Adrenal gland (tissue), 19 donors: ENCODE measurements at places on chromosomes 11 and 22. TPM values are rescaled to one million over a fixed set of nuclear protein-coding genes. Genes with fewer than 3 reads are reported as not detected.

DNA sequence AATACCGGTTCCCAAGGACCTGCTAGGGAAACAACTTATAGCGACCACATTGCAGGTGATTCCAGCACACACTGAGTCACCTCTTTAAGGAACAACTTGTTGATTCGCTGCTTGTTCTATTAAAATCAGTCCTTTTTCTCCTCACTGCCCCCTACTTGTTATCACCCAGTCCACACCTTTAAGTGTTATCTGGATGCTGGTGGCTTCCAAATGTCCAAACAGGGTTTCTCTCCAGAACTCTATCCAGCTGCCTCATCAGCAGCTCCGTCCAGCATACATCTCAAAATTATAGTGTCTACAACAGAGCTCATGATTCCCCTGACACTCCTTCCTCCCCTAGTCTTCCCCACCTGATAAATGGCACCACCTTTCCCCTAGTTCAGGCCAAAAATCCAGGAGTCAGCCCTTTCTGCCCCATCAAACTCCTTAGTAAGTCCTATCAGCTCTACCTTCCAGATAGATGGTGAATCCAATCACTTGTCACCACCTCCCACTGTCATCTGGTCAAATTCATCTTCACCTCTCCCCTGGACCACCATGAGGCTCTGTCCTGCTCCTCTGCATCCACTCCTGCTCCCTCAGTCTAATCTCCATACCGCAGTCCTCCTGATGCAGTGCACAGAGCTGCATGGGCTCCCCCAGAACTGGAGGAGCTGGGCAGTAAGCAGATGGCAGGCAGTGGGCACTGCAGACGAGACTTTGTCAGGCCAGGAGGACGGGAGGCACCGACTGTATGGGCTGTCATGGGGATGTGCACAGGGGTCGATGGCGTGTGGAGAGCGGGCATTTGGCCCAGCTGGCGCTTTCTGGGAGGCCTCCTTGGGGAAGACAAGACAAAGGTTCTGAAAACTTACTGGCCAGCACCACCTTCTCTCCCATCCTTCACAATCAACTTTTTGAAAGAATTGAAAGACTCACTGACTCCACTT lies 19.3 kb downstream of the IL10RA start:
- no peak for DNase-seq
- no peaks in the 10 kb centered on the region for H3K27me3 ChIP-seq
- H3K4me3 ChIP-seq: no peak overlapping the region
- H3K4me1 ChIP-seq: peaks cover 15% of the 10 kb centered on the region
- no peak overlapping the region for H3K27ac ChIP-seq

DNA sequence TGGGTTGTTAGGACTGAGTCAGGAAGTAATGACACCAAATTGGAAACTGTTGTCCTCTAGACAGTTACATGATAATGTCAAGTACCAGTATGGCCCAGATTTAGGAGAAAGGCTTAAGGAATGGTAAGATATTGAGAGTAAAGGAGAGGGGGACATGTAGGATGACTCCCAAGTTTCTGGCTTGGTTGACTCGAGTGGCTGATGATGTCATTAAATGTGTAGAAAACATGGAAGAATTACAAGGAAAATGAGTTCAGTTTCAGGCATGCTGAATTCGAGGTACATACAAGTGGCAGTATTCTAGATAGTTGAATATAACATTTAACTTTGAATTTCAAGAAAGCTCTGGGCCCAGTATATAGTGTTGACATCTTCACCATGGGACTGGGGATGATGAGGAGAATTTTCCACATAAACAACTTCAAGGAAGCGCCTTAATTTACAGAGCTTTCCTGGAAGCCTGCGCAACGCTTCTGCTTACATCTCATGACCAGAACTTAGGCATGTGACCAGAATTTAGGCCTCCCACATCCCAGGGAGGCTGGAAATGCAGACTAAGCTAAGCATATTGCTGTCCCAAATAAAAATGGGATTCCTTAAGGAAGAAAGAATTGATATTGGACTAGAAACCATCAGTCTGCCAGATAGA lies 3.8 kb downstream of the CFAP300 start:
- H3K27ac ChIP-seq: no peak overlapping the region
- DNase-seq: no peak
- no peaks in the 10 kb centered on the region for H3K4me1 ChIP-seq
- no peaks in the 10 kb centered on the region for H3K36me3 ChIP-seq

Gene LRRC4C
- total RNA-seq: 10.6 TPM

DNA sequence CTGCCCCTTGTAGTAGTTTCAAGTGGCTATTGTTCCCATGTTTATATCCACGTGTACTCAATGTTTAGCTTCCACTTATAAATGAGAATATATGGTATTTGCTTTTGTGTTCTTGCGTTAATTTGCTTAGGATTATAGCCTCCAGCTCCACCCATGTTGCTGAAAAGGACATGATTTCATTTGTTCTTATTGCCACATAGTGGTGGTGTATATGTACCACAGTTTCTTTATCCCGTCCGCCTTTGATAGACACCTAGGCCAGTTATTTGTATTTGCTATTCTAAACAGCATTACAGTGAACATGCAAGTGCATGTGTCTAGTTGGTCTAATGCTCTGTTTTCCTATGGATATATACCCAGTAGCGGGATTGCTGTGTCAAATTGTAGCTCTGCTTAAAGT lies 6.8 kb downstream of the OR51B2 start:
- no peaks in the 10 kb centered on the region for H3K4me1 ChIP-seq
- no peak overlapping the region for H3K27ac ChIP-seq

Gene MAPK8IP2
- 26.9 TPM for total RNA-seq

DNA sequence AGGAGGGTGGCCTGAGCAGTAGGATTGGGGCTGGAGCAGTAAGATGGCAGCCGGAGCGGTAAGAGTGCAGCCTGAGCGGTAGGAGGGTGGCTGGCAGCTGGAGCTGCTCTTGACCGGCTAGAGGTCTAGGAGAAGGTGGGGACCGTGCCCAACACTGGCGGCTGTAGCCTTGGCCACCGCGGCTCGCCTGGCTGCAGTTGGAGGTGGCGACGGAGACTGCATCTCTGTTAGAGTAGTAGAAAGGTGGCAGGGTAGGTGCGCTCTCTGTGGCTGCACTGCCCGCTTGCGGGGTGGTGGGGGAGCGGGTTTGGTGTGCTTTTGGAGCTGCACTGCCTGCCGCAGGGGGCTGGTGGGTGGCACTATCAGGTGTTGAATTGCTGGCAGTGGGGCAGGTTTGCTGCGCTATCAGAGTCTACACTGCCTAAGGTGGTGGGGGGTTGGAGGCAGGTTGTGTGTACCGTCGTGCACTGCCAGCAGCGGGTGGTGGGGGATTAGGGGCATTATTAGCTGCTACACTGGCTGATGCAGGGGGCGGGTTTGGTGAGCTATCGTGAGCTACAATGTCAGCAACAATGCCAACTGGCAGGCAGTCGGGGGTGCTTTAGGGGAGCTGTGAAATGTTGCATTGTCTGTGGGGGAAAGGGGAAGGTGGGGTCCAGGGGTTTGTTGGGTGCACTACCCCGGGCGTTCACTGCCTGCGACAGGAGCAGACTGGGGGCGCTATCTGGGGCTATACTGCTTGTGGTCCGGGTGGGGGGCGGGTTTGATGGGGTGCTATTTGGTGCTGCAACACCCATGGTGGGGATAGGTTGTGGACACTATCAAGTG lies 4461.3 kb upstream of the OR11H1 start:
- no peak overlapping the region for H3K27ac ChIP-seq
- no peaks in the 10 kb centered on the region for H3K27me3 ChIP-seq
- no peak for DNase-seq
- no peak overlapping the region for H3K4me3 ChIP-seq
- H3K4me1 ChIP-seq: no peaks in the 10 kb centered on the region
- no peaks in the 10 kb centered on the region for H3K36me3 ChIP-seq

GRCh38 chr11:18722293-18722637 lies 3.7 kb downstream of the IGSF22 start:
- no peaks in the 10 kb centered on the region for H3K4me1 ChIP-seq
- no peak overlapping the region for H3K4me3 ChIP-seq
- H3K27ac ChIP-seq: no peak overlapping the region
- H3K27me3 ChIP-seq: no peaks in the 10 kb centered on the region
- H3K36me3 ChIP-seq: no peaks in the 10 kb centered on the region

DNA sequence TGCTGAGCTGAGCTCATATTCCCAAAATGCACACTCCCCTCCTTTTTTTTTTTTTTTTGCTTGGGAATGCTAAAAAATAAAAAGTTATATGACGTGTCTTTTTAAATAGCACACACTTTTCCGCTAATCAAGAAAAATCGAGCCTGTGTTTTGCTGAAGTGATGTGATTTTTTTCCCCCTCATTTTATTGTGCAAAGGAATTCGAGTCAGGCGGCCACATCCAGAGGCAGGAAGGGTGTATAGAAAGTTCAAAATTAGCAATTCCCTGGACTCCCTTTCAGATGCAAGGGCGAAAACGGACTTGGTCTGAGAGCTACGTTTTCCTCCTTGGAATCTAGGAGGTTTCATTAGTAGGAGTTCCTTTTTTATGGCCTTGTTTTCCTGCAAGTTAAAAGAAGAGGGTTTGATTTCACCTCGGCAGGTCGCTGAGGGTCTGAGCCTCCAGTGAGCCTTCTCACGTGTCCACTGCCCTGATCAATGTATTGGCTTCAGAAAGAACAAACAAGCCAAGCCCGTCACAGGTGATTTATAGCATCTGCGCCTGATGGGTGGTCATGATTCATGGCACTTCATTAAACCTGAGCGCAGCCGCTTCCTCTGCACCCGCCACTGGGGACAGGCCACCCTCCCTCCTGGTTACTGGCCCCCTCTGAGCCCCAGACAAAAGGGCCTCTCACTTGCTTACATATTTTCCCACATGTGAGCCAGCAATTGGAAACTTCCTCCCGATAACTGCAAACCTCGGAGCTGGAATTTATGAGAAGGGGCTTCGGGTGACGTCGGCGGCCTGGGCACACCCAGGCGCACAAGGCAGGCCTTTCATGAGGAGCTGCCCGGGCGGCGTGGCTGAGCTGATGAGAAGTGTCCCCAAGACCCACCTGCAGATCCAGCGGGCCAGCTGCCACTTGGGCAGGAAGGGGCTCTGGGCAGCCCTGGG lies 64.4 kb upstream of the LINC01488 start:
- DNase-seq: no peak
- H3K36me3 ChIP-seq: no peaks in the 10 kb centered on the region
- H3K27ac ChIP-seq: no peak overlapping the region
- H3K27me3 ChIP-seq: no peaks in the 10 kb centered on the region

Gene VSIG10L2
- total RNA-seq: not detected

Gene GLYAT
- not detected for total RNA-seq

GRCh38 chr22:48171271-48171691 lies 1408.8 kb downstream of the TBC1D22A start:
- peaks cover 5% of the 10 kb centered on the region for H3K27me3 ChIP-seq
- H3K36me3 ChIP-seq: no peaks in the 10 kb centered on the region
- DNase-seq: no peak
- no peak overlapping the region for H3K27ac ChIP-seq
- no peaks in the 10 kb centered on the region for H3K4me1 ChIP-seq
- no peak overlapping the region for H3K4me3 ChIP-seq

DNA sequence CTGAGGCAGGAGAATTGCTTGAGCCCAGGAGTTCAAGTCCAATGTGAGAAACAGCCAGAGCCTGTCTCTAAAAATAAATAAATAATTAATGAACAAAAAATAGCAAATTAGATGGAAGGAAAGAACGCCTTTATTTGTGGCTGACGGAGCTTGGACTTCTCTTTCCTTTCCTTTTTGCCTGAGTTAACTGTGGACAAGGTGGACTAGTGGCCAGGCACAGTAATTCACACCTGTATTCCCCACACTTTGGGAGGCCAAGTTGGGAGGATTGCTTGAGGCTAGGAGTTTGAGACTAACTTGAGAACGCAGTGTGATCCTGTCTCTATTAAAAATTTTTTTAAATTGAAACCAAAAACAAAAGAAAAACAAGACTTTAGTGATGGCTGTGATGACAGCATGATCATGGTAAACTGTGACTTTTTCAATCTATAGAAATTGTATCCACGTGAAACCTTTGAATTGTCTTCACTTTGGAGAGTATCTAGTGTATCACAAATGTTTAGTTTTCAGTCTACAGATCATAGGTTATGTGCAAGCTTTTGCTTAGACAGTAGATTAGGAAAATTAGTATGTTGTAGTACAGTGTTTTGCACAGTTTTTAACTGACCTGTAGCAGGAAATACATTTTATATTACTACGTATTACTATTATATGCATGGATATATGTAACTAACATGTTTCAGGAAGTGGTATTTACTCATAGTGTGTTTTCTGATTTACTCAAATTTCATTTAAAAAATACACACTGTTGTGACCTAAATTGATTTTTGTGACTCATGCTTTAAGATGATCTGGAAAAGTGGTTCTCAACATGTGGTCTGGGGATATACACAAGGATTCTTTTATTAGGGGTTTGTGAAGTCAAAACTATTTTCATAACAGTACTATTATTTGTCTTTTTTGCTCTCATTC lies 42.1 kb downstream of the KDM2A start:
- no peaks in the 10 kb centered on the region for H3K36me3 ChIP-seq
- no peak overlapping the region for H3K4me3 ChIP-seq
- H3K27ac ChIP-seq: no peak overlapping the region

DNA sequence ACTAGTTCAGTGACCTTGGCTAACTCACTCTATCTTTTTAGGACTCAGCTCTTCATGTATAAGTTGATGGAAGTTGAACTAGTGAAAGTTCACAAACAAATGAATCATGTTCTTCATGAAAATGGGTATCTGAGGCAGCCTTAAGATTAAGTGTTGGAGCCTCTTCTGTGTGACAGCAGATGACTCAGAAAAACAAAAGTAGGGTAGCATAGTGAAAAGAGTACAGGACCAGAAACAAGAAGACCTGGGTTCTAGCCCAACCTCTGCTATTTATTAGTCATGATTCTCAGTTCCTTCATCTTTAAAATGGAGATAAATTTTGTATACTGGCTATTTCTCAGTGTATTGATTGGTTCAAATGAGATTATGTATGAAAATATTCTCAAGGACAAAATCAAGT lies 60.2 kb downstream of the USP35 start:
- DNase-seq: no peak
- no peak overlapping the region for H3K4me3 ChIP-seq
- no peaks in the 10 kb centered on the region for H3K36me3 ChIP-seq
- no peaks in the 10 kb centered on the region for H3K27me3 ChIP-seq

GRCh38 chr22:25139062-25139461 lies 60.6 kb upstream of the CRYBB3 start:
- H3K27ac ChIP-seq: peak overlapping the region; percentile 55
- no peak overlapping the region for H3K4me3 ChIP-seq
- no peaks in the 10 kb centered on the region for H3K36me3 ChIP-seq
- peak; percentile 79 for DNase-seq
- no peaks in the 10 kb centered on the region for H3K27me3 ChIP-seq

Gene MS4A6E
- not detected for total RNA-seq

- DNase-seq: peak; percentile 92
- H3K4me3 ChIP-seq: no peak overlapping the region
- H3K4me1 ChIP-seq: peaks cover 55% of the 10 kb centered on the region
- H3K27me3 ChIP-seq: no peaks in the 10 kb centered on the region
These were observed 22.2 kb upstream of the CBX7 start for GRCh38 chr22:39174498-39175352.

Gene OR5T3
- not detected for total RNA-seq

Gene SPDYC
- total RNA-seq: not detected

DNA sequence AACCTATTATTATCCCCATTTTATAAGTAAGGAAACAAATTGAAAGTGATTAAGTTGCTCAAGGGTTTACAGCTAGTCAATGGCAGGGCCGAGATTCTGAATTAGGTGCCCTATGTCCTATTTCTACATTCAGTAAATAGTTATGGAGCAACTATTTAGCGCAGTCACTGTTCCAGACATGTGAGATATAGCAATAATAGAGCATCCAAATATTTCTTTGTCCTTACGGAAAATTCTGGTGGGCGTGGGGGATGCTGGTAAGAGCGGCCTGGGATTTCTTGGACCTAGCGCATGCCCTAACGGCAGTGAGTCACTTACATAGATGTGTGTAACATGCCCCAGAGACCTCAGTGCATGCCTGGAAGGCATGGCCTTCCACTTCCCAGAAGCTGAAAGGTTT lies 4.4 kb downstream of the DTX4 start:
- DNase-seq: no peak
- H3K27ac ChIP-seq: no peak overlapping the region
- no peak overlapping the region for H3K4me3 ChIP-seq
- H3K27me3 ChIP-seq: no peaks in the 10 kb centered on the region
